ENCODE measurements at places on chromosomes 11 and 22.
A peak's percentile ranks its signal among the peaks of the same experiment; 100 is the strongest.

DNA sequence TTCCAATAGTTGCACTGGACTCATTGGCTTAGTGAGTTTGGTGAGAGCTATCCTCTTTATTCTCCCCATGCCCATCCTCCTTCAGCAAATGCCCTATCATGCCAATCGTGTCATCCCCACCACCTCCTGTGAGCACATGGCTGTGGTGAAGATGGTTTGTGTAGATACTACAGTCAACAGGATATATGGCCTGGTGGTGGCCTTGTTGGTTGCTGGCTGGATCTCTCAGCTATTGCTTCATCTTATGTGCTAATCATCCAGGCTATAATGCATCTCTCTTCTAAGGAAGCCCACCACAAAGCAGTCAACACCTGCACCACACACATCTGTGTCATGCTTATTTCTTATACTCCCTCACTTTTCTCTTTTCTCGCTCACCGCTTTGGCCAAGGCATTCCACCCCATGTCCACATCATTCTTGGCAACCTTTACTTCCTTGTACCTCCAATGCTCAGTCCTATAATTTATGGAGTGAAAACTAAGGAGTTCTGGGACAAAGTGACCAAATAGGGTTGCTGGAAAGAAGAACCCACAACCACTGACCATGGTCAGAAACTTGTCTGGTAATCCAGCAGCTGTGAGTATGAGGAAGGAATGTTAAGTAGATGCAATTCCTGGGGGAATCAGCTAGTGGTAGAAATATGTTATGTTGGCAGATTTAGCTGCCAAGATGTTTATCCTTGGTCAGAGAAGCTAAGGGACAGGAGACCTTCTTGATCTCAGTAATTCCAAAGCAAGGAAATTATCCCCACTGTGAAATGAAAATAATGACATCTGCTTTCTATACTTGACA lies 16.3 kb upstream of the OR56B1 start:
- no peak for DNase-seq

DNA sequence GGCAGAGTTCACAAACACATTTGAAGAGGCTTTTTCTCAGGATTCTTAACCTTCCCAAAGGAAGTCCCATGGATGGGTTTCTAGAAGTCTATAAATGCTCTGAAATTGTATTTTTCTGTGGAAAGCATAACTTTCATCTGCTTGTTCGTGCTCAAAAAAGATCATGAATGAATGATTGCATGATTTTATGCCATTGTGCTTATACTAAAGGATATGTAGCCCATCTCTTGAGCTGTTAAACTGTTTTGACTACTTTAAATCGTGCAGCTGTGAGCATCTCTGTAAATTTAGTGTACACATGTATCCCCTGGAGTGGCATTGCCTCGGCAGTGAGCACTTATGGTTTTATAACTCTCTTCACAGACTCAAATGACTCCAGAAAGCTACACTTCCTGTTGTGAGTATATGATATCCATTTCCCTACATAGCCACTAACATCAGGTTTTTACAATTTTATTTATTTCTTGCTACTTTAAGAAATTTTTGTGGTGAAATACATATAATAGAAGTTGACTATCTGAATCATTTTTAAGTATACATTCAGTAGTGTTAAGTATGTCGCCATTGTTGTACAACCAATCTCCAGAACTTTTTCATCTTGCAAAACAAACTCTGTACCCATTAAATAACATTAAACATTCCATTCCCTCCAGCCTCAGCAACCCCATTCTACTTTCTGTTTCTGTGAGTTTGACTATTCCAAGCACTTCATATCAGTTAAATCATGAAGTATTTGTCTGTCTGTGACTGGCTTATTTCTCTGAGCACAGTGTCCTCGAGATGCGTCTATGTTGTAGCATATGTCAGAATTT lies 8.0 kb downstream of the NEAT1 start:
- DNase-seq: peak; percentile 25

- DNase-seq: peak; percentile 44
Observed at GRCh38 chr11:1779034-1779805, 15.5 kb upstream of the CTSD start.

GRCh38 chr11:108694846-108695245 lies 30.0 kb downstream of the DDX10 start:
- no peak for DNase-seq

DNA sequence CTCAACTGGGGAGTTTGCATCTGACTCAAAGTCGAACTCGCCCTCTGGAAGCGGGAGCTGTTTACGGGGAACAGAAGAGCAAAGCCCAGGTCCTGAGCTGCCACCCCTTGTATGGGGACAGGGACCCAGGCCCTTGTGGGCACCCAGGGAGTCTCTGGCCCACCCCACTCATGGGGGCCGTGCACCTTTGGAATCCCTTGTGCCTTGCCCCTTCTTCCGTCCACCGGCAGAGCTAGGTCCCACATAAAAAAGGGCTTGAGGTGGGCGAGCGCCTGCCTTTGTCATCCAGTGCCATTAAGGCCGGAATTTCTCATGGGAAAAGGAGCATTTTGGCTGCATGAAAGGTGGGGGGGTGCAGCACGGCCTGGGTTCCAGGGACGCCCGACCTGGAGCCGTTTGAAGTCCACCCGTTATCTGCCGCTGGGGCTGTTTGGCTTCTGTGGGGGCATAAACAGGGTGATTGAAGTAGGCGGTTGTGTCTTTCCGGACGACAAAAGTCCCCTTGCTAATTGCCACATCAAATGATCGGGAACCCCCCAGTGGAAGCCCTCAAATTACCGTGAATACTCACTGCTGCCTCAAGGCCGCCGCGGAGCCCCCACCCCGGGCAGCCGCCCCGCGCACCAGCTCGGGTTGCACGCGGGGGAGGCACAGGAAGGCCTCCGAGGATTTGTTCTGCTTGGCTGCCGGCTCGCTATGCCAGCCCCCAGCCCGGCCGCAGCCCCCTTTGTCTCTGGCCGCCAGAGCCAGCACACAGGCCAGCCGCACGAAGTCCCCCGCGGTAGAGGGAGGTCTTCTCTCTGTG lies 49.0 kb upstream of the FGF3 start:
- DNase-seq: peak; percentile 56

GRCh38 chr11:130448416-130449309 lies at the start of gene ADAMTS15:
TSS of gene ADAMTS15 (plus strand) at chr11:130448645. CDS start at chr11:130448974, 329 bp downstream.
- peak; percentile 91 for DNase-seq

- no peak for DNase-seq
Observed at GRCh38 chr11:6196396-6196795, 2.6 kb upstream of the OR52W1 start.

DNA sequence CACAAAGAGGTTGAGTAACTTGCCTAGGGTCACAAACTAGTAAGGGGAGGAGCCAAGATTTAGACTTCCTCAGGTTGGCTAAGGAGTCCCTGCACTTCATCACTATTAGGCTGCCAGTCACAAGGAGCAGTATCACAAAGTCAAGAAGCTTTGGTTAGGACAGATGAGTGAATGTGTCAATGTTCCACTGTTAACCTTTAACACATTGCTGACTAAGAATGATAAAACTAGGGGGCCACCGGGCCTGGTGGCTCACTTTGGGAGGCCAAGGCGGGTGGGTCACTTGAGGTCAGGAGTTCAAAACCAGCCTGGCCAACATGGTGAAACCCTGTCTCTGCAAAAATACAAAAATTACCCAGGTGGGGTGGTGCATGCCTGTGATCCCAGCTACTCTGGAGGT lies 32.0 kb downstream of the TMEM123 start:
- DNase-seq: no peak

GRCh38 chr11:79794484-79795393 lies 353.9 kb upstream of the TENM4 start:
- DNase-seq: no peak

GRCh38 chr11:39268176-39268690 lies 2191.2 kb downstream of the LRRC4C start:
- no peak for DNase-seq

DNA sequence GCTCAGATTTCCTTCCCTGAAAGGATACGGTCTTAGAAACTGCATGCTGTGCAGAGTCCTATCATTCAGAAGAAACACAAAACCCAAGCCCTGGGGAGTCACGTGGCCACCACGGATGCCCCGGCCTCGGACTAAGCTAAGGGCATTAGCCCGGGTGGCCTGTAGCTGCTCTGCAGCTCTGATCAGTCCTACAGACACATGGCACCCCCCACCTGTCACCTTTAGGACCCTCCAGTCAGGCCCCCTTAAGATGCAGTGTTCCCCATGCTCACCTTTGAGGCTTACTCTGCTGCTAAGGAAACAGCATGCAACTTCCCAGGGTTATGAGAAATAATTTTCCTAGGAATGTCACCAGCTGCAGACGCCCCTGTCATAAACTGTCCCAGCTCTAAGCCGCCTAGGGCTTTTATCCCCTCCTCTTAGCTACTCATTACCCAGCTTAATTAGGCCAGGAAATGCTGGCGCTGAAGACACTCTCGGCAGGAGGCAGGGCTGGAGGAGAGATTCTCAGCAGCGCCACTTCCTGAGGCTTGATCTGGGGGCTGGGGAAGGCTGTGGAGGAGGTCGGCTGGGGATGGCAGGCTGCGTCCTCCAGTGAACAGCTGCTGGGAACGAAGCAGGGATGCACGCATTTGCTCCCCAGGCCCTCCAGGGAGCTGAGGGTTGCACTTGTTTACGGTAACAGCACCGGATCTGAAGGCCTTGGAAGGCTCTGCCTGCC lies 47.2 kb upstream of the ADA2 start:
- DNase-seq: no peak

DNA sequence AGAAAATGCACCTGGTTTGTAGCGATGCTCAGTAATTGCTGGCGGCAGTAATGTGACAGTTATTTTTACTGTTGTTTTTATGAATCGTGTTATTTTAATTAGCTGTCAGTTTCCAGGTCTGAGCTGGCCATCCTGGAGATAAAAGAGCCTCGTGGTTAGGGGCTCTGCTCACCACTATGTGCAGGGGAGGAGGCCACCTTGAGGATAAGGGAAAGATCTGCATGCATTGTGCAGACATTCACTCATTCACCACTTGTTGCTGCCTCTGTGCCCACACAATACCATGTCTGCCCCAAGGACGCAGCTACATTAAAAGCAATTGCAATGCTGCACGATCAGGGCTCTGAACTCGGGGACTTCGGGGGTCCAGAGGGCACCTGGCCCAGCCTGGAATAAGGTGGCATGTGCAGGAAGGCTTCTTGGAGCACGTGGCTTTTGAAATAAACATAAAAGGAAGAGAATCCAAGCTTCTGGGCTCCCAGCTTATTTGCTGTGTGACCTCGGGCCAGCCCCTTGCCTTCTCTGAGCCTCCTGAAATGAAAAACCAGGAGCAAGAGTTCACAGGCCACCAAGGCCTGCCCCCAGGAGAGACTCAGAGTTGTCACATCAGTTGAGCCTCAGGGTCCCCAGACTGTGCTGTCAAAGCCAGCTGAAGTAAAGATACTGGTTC lies 44.7 kb upstream of the SHISAL1 start:
- DNase-seq: peak; percentile 72

Measured in suprapubic skin (tissue), 4 donors.